ENCODE measurements at places on chromosomes 16 and 17. TPM values are rescaled to one million over a fixed set of nuclear protein-coding genes. Genes with fewer than 3 reads are reported as not detected.
A peak's percentile ranks its signal among the peaks of the same experiment; 100 is the strongest.

DNA sequence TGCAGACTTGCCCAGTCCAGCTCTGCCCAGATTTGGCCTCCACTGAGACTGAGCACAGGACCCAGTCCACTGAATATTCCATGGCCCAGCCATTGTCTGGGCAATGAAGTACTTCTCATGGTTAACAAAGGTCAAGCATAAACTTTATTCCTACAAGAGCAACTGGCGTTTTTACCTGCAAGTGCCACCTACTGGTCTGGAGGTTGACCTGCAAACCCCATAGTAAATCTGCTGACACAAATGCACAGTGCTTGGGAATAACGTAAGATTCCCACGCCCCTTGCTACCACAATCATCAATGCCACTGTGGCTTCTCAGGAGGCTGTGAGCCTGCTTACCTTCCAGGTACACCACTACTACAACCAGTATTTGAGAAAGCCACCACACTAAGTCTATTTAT lies 170.2 kb downstream of the CEP112 start:
- no peak for DNase-seq

DNA sequence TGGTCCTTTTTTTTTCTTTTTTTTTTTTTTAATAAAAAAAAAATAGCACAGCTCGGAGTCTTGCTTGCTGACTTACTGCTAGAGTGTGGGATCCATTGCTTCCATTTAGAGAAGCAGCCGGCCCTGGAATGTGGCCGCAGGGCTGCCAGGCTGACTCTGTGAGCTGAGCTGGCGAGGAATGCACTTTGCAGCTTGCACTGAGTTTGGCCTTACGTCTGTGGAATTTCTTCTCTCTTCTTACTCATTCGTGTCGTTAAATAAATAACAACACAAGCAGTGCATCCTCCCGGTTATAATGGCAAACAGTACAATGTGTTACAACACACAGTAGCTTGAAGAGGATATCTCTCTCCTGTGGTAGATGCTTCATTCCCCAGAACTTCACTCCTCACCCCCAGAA lies 69.2 kb downstream of the PRKCB start:
- peak; percentile 70 for DNase-seq

- no peak for DNase-seq
These were observed 205.5 kb upstream of the MON1B start for GRCh38 chr16:76985392-76986045.

DNA sequence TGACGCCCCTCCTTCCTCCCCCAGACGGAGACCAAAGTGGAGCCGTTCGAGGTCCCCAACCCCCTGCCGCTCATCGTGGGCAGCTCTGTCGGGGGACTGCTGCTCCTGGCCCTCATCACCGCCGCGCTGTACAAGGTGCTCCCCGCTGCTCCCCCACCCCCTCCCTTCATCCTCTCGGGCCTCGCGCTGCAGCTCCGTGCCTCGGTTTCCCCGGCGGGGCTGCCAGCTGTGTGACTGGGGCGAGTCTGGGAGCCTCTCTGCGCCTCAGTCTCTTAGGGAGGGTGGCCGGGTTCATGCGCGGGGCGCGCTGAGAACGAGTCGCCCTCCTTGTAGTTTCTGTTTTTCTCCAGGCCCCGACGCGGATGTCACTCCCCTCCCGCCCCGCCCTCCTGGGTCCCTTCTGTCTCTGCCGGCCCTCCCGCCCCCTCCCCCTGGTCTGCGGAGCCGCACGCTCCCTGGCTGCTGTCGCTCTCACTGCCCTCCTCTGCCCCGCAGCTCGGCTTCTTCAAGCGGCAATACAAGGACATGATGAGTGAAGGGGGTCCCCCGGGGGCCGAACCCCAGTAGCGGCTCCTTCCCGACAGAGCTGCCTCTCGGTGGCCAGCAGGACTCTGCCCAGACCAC lies 23.7 kb upstream of the ITGAX start:
- DNase-seq, result no peak

GRCh38 chr17:43846221-43846712 lies 709 bp upstream of the CD300LG start:
- DNase-seq, result peak; percentile 58

- DNase-seq, result peak; percentile 66
These were observed 17.5 kb downstream of the EMC8 start for GRCh38 chr16:85781695-85782370.

- no peak for DNase-seq
These were observed 109.4 kb downstream of the BANP start for GRCh38 chr16:88060524-88061219.

DNA sequence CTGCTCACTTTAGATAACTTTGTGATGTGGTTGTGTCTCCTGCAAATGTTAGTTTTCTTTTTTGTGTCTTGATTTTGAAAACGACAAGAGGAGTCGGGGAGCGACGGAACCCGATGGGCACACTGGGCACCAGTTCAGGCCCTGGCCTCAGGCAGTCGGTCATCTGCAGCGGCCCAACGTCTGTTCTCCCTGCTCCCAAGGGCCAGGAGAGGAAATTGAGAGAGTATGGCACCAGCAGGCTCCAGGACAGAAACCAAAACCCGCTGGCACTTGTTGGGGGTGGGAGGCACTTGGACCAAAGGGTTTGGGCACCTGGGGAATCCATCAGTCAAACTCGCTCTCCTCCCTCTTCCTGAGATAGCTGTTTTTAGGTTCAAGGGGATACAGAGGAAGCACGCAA lies 17.2 kb downstream of the RBFOX3 start:
- DNase-seq, result no peak

DNA sequence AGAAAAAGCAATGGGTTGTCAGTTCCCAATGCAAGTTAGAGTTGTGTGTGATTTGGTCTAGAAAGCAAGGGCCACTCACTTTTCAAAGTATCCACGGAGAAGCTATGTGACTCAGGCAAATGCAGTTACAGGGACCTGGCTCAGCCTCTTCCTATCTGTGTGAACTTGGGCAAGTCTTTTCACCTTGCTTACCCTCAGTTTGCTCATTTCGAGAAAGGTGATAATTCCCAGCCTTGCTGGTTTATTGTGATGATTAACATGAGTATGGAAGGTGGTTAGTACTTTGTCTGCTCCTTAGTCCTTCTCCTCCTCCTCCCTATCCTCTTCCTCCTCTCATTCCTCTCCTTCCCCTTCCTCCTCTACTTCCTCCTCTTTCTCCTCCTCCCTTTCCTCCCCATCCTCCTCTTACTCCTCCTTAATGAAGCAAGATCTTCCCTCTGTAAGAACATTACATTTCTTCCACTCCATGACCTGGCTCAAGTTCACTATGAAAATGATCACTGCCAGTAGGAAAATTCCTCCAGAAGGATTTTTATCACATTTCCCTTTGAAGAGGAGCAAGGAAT lies 204.0 kb downstream of the GRIN2A start:
- no peak for DNase-seq

PDE6G gene
- not detected for total RNA-seq

SLC35G3 gene
- total RNA-seq, result not detected

SLC6A2 gene
- not detected for total RNA-seq

GRB7 gene
- 0.18 TPM for total RNA-seq

Measured in IMR-90 (cell line).